Cerebellum (tissue), 4 donors: ENCODE measurements at places on chromosomes 5 and 9. TPM values are rescaled to one million over a fixed set of nuclear protein-coding genes. Genes with fewer than 3 reads are reported as not detected.

DNA sequence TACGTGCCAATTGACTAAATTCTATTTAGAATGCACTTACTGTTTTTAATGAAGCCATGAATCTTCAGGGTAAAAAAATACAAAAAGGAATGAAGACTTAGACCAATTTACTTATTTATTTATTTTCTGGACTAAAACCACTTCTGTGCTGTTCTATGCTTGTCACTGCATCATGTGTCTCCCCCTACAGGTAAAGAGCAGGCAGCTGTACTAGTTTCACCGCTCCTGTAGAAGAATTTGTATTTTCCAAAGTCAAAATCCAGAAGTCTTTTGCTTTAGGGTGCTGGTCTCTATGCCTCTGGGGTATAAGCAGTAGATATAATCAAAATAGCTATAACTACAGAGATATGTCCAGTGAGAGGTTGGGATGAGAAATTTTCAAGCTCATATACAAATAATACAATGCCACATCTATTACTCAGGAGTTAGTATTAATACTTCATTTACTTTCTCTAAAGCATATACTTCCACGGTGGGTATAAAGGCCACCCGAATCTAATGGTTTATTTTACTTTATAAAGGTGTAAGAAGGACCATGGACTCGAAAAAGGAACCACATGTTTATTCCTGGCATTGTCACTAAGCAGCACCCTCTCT, 591.5 kb downstream of the RAB3C start:
- DNase-seq = peak; percentile 17

The WDR38 gene
- 0.27 TPM for total RNA-seq

GRCh38 chr5:21919414-21920022, 933.6 kb downstream of the CDH12 start:
- peak; percentile 31 for DNase-seq

The FOXD1 gene
- 1.1 TPM for total RNA-seq

DNA sequence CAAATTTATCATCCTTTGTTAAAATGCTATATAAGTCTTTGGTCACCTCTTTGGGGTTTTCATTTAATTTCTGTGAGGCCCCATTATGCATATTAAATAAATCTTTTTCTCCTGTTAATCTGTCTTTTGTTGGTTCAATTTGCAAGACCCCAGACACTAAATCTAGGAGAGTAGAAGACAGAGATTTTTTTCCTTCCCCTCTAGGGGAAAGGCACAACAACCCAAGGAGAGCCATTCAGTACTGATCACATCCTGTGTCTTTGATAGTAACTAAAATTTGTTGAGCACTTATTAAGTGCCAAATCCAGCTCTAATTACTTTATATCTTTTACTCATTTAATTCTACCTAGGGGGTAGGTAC, 74.4 kb downstream of the ALDH7A1 start:
- DNase-seq = no peak

- no peak for DNase-seq
Observed at GRCh38 chr5:86374611-86375010, 243.1 kb upstream of the COX7C start.

DNA sequence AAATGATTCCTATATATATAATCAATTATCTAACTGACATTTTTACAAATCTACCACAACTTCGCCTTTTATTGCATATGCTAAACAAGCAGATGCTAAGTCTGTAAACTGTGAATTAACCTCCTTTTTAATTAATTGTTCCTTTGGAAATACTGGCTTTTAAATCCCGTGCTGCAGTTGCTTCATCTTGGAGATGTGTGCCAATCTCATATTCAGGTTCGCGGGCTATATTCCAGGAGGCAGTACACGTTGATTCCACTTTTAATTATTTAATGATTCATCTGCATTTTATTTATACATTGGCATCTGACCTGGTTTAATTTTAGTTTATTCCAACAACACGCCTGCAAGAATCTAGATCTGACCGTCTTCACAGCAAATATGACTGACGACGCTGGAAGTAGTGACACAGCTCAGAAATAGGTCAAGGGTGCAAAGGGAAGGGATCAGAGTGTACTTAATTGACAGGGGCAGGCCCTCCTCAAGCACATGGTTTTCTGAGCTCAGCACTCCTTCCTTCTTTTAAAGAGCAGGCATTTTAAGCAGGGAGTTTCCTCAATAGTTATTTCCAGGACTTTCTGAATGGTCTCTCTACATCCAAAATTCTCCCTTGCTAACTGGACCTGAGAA, 125.2 kb downstream of the GLIS3 start:
- DNase-seq = no peak

DNA sequence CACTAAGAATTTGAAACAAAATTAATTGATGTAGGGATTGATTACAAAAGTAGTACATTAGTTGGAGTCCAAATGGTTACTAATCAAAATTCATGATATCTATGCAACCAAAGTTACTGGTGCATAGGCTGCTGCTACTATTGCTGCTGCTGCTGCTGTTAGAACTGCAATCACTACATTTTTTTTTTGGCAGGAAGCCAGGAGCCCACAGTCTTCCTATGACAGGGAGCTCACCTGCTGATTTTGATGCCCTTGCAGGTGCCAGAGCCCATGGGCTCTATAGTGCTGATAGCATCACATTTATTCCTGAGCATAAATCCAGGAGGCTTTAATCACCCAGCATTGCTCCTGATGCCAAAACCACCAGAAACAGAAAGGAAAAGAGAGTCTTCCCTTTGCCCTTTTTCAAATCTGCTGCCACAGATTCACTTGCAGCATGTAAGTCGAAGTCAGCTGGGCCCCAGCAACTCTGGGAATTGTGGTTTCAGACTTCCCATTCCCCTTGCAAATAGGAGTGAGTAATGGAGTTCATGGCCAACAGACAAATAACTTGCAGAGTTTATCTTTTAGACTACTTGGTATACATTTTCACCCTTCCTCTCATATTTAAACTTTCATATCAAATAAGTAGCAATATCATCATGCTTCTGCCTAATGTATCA, 17.6 kb downstream of the SLCO6A1 start:
- no peak for DNase-seq

GRCh38 chr9:125600194-125600593, 106.8 kb downstream of the MAPKAP1 start:
- DNase-seq = no peak

The SLC28A3 gene
- 0.09 TPM for total RNA-seq

DNA sequence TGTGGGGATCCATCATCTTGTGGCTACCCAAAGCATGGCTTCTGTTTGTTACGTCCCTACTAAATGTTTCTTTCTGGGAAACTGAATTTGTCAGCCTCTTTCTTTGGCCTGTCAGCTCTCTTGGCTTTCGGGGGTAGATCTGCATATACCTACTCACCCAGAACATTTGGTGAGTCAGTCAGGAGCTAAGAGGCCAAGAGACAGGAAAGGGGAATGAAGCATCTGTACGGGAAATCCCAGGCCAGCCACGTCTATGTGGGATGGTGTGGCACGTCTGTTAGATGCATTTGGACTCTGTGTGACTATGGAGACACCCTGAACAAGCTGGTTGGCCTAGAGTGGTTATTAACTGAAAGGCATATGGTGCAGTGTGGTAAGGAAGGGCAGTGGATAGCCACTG, 58.1 kb downstream of the CDO1 start:
- DNase-seq = no peak

DNA sequence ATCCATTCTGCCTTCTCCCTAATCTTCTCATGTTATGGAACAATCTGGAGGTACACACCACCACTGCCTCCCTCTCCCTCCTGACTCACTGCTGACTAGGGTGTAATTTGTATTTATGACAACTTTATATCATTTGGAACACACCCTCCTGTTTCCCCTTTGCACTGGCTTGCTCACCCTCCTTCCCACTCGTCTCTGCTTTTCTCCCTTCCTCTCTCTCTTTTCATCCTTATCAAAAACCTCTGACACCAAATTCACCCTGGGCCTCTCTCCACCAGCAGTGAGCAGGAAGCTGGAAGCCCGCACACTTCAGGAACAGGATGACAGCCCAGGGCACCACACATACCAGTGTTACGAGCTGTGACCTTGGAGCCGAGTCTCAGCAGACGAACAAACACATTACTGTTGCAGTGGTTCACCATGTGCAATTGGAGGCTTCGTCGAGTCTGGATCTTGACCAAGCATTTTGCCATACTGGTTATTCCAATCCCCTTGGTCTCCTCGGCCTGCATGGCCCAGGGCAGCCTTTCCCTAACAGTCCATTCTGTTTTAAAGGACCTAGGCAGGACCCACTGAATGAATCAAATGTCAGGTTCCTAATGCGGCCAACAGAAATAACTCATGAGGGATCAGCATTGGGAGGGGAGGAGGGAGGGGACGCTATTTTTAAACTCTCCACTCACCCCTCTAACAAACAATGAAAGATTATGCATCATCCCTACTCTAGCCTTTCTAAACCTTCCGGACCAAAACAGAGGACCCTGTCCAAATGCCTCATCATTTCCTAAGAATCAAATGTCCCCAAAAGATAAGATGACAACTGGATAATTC, 203.9 kb upstream of the RASEF start:
- no peak for DNase-seq

DNA sequence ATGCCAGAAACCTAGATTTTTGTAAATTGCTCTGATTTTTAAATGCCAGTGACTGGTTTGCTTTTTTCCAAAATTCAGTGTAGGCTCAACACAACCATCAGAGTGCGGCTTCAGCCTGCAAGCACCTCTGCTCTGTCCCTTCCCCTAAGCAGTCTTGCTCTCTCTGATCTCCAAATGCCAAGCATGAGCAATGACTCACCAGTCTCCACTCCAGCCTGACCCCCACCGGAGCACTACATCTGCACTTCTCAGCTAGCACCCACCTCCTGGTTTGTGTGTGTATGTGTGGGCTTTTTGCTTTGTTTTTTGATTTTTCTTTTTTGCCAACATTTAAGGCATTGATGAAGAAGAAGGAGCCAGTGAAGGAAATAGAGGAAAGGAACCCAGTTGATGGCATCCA, 61.4 kb upstream of the ADRA1B start:
- no peak for DNase-seq

GRCh38 chr5:33894566-33894965, 2.8 kb upstream of the ADAMTS12 start:
- no peak for DNase-seq

DNA sequence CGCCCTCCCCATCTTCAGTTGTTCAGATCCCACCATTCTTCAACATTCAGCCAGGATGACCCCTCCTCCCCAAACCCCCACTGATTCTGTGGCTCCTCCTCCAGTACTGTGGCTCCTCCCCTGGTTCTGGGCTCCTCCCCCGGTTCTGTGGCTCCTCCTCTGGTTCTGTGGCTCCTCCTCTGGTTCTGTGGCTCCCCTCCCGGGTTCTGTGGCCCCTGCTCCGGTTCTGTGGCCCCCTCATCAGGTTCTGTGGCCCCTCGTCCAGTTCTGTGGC, 32.8 kb downstream of the C5orf15 start:
- DNase-seq = no peak

DNA sequence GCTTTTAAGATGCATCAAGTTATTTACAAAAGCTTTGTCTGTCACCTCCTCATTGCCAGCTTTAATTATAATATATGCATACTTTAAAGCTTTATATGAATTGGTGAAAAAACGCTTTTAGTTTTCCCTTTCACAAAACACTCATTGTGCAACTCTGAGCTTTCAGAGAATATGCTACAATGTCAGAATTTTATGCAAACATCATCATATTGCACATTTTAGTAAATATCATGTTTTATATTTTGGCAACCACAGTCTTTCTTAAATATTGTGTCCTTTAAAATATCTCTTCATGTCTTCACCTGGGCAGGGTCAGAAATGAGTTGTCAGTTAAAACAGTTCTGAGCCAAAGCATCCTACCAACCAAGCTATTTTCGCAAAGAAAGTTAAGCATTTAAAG, 601.1 kb upstream of the RORB start:
- no peak for DNase-seq

DNA sequence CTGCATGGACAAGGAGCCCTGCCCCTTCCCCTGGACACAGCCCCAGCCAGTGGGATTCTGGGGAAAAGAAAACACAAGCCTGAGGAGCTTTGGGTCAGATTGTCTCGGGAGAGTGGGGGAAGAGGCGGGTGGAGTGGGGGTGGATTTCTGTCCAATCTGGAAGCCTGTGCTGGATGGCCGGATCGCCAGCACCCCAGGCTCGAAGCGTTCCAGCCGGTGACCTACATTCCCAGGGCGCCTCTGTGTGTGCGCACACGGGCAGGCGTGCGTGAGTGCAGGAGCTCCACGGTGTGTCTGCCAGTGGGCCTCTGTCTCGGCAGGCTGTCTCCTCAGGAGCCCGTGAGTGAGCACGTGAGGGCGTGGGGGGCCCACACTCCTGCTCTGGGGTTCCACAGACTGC, 74.3 kb upstream of the DAB2IP start:
- DNase-seq = peak; percentile 46

The PSIP1 gene
- 137 TPM for total RNA-seq
